ENCODE measurements at places on chromosomes 6 and 20. TPM values are rescaled to one million over a fixed set of nuclear protein-coding genes. Genes with fewer than 3 reads are reported as not detected.

DNA sequence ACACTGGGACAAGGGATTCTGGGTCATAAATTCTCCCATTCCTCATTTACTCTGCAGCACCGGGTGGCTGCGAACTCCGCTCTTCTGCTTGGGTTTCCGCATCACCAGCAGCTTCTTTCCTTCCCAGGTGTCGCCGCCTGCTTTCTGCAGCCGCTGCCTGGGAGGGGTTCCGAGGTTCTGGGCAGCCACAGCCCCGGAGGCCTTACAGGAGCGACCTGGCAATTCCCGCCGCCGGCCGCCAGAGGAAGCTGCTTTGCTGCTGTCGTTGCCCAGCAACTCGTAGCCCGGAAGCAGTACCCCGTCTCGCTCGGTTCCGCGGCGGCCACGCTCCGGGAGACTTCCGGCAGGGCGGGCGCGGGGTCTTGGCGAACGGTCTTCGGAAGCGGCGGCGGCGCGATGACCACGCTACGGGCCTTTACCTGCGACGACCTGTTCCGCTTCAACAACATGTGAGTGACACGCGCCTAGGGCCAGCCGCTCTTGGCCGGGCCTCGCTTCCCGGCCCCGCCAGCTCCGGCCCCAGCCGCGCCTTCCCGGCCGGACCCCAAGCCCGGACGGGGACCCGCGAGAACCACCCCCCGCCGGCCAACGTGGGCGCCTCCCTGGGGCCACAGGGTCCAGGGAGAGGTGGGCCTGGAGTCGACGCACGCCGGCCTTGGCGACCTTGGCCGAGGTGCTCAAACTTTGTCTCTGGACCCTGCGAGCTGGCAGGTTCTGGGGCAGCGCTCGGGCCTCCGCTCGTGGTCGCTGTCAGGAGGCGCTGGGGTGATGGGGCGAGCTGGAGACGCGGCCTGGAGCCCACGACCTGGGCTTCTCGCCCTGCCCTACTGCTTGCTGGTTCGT lies at the start of gene NAA20:
NAA20 (plus strand) TSS at position 362 of the 843 bp plus-strand sequence; CDS start at position 397, 35 bp downstream.
- peak within 1 kb of the TSS; percentile 78 for H3K4me3 ChIP-seq
- H3K27me3 ChIP-seq: no peaks in the 10 kb centered on the region
- DNase-seq: peak; percentile 89
- peak within 1 kb of the TSS; percentile 84 for H3K27ac ChIP-seq
- H3K4me1 ChIP-seq: peaks cover 32% of the 10 kb centered on the region

DNA sequence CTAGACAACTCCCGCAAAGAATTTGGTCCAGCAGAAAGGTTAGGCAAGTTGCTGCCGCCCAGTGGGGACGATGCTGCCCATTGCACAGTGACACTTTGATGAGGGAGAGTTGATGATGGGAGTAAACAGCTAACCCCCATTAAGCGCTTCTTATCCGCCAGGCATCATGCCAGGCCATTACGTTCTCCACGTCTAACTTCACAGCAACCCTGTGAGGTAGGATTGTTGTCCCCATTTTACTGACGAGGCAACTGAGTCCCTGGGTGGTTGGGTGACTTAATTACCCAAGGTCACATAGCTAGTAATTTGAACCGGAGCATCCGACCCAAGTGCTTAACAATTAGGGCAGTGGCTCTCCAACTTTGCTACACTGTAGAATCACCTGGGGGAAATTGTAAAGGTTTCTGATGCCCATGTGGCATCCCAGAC lies 738 bp downstream of the RALGAPB start:
- H3K4me1 ChIP-seq: peaks cover 23% of the 10 kb centered on the region
- no peaks in the 10 kb centered on the region for H3K27me3 ChIP-seq
- peak overlapping the region; percentile 75 for H3K4me3 ChIP-seq

- no peaks in the 10 kb centered on the region for H3K36me3 ChIP-seq
- no peak overlapping the region for H3K27ac ChIP-seq
- H3K27me3 ChIP-seq: no peaks in the 10 kb centered on the region
- DNase-seq: no peak
These were observed 404.4 kb upstream of the GJE1 start for GRCh38 chr6:141728330-141728729.

The STMND1 gene
- polyA plus RNA-seq: not detected

- no peak overlapping the region for H3K27ac ChIP-seq
- DNase-seq: no peak
- no peak overlapping the region for H3K4me3 ChIP-seq
These were observed 45.4 kb downstream of the AKAP12 start for GRCh38 chr6:151285122-151285521.

The OR2H2 gene
- not detected for polyA plus RNA-seq

The MUCL3 gene
- not detected for polyA plus RNA-seq

DNA sequence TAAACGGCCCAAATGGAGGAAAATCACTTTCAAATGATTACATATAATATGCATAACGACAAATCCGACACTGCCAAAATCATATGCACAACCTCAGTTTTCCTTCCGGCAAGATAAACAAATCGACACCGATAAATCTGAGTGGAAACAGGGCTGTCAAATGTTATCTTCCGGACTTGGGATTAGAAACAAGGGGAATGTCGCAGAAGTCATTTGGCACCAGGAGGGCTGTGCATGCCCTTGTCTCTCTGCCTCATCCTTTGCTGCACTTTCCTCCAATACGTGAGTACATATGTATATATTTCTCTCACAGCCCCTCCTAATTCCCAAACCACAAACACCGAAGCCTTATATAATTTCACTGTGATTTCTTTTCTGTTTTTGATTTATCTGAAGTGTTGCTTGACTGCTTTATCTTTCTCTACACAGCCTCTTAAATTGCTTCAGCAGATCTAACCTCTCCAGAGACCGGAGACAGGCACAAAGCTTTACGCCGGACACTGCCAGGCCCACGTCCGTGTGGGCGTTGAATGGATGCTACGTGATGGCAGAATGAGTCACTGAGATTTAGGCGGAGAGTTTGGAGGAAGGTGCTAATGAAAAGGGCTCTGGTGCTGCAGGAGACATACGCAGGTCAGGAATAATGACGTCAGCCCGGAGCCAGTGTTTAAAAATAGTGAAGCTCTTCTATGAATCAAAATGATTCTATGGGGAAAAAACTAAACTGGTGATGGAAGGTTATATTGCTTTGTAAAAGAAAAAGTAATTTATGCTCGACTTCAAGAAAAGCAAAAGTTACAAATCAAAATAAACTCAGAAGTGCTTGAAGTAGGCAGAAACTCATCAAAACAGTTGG lies 21.0 kb upstream of the PRELID3B start:
- peaks cover 21% of the 10 kb centered on the region for H3K27me3 ChIP-seq
- no peaks in the 10 kb centered on the region for H3K36me3 ChIP-seq
- no peak for DNase-seq
- H3K27ac ChIP-seq: no peak overlapping the region

The SLC17A3 gene
- polyA plus RNA-seq: not detected
